Stimulated activated CD4-positive, alpha-beta T cell treated with anti-CD3 and anti-CD28 coated beads, Interleukin-2, amount 100 ng/mL, for 4 hours (primary cell): ENCODE measurements at places on chromosomes 2 and 18.
A peak's percentile ranks its signal among the peaks of the same experiment; 100 is the strongest.

- no peak for DNase-seq
Observed at GRCh38 chr2:20429528-20429927, 17.3 kb upstream of the RHOB start.

DNA sequence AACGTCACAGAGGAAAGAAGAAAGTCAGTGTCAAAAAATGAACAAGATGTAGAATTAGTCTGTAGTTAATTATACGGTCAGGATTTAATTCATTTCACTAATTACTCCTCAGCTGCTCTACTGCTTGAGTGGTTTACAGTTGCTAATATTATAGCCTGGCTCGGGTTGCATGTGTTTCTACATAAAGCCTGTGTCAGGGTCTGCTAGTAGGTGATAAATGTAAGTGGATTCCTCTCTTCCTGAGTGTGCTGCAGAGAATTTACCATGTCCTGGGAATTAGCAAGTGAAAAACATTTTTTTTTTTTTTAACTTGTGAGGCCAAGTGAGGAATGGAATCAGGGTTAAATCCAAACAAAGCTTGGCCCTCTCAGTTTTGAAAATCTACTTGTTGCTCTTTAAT is 622.6 kb downstream of the EPHA4 start:
- DNase-seq, result no peak

DNA sequence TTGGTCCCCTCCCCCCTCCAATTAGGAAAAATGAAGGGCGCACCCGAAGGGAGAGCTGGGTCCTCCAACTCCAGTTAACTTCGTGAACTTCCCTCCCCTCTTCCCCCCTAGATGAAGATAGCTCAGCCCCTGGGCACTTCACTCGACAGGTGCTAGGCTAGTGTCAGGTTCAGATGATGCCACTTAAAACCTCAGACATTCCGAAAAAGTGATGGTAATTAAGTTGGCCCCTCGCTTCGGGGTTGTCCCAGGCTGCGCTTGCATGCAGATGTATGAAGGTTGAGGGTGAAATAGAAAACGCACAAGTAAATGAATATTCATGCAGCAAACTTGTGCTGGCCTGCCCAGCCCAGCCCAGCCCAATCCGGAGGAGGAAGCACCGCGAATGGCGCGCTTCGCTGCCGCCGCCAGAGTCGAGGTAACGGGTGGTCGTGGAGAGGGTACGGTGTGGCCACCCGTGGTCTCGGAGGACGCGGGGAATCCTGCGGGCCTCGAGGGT is 3.0 kb upstream of the GBX2 start:
- no peak for DNase-seq

- DNase-seq, result no peak
Observed at GRCh38 chr2:109500910-109501309, 112.9 kb downstream of the SEPTIN10 start.

GRCh38 chr2:15359716-15360531 is 201.2 kb downstream of the NBAS start:
- no peak for DNase-seq

DNA sequence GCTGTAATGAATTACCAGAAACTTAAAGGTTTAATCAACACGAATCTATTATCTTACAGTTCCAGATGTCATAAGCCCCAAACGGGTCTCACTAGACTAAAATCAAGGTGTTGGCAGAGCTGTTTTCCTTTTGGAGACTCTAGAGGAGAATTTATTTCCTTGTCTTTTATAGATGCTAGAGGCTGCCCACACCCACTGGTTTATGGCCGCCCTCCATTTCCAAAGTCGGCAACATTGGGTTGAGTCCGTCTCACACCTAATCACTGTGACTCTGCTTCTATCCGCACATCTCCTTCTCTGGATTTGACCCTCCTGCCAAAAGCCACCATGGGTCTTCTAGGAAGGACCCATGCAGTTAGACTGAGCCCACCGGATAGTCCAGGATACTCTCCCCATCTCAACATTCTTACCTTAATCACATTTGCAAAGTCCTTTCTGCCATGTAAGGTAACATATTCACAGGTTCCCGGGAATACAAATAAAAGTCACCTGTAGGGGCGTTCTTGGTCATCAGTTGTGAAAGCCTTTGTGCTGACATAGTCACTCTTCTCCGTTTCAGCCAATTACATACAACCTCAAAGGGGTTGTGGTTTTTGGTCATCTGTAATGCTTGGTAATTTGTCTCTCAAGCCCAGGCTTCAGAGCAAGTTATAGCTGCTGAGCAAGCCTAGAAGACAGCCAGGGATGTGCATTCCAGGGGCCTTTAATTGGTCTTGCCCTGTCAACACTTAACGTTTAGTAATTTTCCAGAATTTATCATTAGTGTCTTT is 179.4 kb downstream of the ANTXR1 start:
- DNase-seq, result no peak

GRCh38 chr2:158740621-158741020 is 54.5 kb upstream of the DAPL1 start:
- no peak for DNase-seq

- DNase-seq, result no peak
Observed at GRCh38 chr2:20986024-20986939, 57.6 kb downstream of the APOB start.

DNA sequence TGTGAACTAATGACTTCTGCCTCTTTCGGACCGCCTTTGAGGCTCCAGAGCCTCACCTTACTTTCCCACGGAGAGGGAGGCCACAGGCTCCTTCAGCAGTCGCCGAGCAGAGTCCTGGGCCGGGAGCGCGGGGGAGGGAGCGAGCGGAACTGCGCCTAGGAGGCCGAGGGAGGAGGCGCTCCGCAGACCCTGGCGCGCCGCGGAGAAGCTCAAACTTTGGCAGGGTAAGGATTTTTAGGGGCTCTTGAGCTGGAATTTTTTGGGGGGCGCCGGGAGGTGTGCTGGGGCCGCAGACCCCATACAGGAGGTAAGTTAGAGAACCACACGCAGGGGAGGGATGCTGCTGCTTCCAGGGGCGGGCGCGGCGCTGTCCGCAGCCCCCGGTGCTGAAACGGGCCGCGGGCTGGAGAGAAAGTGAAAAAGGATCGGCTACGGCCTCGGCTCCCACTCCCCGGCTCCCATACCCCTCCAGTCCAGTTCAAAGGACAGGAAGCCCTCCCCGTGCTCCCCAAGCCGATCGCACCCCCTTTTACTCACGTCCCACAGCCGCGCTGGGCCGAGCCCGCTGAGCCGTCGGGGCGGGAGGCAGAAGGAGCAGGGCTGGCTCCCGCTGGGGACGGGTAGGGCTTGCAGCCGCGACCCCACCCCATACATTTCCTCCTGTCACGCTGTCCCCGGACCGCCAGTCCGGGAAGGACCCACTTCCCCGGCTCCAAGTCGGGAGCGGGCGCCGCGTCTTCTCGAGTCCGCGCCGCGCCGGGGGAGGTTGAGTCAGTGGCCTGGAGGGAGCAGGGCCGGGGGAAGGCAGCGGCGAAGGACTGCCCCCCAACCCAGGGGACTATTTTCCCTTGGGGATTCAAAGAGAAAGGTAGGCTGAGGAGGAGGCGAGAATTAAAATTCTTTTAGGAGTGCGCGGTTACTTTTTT is at the start of gene CNGA3:
Gene CNGA3 (plus strand): TSS at position 146 of the 926 bp plus-strand sequence. CDS start 23,520 bp downstream, outside the sequence.
- DNase-seq, result no peak

DNA sequence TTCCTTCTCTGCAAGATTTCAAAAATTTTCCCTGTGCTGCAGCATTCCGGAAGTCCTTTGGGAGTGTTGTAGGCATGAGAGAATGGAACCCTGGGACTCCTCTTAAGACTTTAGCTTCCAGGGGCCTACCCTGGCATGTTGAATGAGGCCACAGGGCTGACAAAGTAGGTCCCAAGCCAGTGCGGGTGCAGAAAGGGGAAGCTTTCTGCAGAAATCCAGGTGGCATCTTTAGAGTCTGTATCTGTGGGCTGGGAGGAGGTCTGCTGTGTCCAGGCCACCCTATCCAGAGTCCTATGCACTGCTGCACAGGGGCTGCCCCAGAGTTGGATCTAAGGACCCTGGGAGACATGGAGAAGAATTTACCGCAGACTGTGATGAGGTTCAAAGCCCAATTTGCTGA is 1.9 kb upstream of the SIX2 start:
- DNase-seq, result no peak

DNA sequence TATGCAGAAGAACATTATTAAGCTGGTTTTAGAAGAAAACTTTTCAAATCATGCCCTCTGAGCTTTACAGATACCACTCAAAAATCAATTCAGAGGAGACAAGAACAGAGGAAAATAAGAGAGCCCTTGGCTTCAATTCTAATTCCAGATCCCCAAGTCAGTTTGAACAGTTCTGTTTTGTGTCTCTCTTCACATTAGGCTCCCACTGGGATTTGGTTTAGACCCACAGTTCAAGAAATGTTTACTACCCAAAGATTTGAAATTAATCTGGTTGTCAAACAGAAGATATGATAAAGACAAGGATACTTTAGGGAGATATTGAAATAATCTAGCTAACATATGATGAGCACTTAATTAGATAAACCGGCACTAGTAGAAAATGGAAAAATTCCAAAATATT is 329.5 kb downstream of the RAD51AP2 start:
- DNase-seq, result no peak

GRCh38 chr18:59988098-59988706 is 88.4 kb downstream of the PMAIP1 start:
- peak; percentile 26 for DNase-seq

DNA sequence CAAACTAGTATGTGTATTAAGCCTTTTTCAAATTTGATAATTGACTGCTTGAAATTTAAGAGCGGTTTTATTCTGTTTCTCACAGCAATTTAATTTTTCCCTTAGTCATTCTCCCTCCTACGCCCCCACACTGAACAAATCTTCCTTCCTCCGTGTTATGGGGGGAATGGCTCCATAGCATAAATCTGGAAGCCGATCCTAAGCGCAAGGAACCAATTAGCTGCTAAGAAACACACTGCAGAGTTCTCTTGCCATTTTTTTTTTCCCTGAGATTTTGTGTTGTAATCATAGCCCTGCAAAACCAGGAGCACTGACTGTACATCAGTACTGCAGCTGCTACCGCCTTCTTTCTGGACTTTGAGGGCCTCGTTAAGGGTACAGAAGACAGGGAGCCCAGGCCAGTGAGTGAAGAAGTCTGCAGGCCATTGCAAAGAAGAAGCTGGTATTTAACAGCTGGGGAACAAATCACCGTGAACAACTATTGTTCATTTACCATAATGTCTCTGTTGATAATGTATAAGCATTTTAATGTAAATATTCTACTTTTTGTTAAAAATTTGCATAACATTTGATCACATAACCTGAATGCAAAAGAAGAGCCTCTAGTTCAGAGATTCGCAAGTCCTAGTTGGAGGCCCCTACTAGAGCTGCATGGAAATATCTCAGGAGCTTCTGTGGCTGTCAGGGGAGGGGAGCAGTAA is 264.0 kb downstream of the LRATD1 start:
- DNase-seq, result no peak
